ENCODE measurements at places on chromosomes 7 and 10.
A peak's percentile ranks its signal among the peaks of the same experiment; 100 is the strongest.

DNA sequence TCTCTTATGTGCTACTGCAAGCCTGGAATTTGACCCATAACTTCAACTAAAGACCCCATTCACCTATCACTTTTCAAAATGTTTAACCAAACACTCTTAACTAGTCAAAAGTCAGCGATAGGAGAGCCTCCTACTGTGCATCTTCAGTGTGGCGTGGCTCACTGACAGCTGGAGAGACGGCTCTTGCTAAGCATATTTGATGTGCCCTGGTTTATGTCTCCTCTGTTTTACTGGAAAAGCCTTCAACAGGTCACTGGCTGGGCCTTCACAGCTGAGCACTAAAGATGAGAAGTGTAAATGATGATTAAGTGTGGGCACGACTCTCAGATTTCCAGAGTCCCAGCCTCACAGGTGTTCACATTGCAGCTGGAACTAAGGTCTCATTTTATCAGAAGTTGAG, 472.1 kb downstream of the SEMA3D start:
- DNase-seq, result no peak

GRCh38 chr10:114767101-114767985, 54.2 kb upstream of the FHIP2A start:
- DNase-seq, result no peak

GRCh38 chr10:122454603-122455080, at the start of gene ARMS2:
Gene ARMS2, plus strand, starts transcription at chr10:122454653. Its CDS starts 75 bp downstream, at chr10:122454728.
- DNase-seq, result no peak

DNA sequence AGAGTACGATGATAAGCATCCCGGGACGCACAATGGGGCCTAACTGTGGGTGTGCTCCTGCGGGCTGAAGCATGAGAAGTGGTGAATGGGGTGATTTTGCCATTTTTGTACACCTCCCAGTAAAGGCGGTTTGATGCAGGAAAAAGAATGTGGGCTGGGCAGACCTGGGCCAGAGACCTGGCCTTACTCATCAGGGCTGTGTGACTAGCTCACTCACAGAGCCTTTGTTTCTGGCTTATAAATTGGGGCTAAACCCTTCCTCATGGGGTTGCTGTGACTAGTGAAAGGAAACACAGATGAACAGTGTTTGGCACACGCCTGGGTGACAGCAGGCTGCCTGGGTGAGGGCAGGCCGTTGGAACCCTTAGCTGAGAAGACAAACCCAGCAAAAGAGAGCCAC, 18.0 kb downstream of the RRP12 start:
- no peak for DNase-seq

DNA sequence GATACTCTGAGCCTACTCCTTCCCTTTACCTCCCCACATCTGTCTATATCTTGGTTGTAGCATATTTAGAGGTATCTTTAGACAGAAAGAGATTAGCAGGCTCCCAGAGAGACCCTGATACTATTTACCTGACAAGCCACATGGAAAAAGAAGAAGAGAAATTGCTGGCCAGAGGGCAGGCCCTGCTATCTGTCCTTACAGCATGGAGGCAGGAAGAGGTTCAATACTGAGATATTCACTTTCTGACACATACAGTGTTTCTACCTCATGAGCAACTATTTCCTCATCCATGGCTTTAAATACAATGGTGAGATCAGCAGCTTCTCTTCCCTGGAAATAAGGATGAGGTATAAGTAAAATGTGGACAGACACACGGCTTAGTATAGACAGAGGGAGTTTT, 33.9 kb upstream of the TSPAN13 start:
- DNase-seq, result no peak

DNA sequence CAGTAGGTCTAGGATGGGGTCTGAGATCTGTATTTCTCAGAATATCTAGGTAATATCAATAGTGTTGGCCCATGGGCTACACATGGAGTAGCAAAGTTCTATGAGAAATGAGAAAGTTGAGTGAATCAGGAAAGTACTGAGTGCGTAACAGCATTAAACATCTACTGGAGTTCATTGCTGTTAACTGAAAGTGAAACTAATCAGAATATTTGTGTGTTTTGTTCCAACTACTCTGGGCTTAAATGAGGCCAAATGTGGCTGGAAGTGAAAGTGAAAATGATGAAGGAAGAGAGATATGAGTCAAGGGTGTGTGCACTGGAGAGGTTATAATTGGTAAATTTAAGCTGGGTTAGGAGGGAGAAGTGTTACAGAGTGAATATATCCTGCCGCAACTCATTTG, 46.5 kb downstream of the TMEM106B start:
- DNase-seq, result peak; percentile 18

GRCh38 chr10:3419719-3420495, 247.3 kb upstream of the PITRM1 start:
- no peak for DNase-seq

GRCh38 chr10:103990531-103990930, 23.6 kb downstream of the SLK start:
- no peak for DNase-seq

DNA sequence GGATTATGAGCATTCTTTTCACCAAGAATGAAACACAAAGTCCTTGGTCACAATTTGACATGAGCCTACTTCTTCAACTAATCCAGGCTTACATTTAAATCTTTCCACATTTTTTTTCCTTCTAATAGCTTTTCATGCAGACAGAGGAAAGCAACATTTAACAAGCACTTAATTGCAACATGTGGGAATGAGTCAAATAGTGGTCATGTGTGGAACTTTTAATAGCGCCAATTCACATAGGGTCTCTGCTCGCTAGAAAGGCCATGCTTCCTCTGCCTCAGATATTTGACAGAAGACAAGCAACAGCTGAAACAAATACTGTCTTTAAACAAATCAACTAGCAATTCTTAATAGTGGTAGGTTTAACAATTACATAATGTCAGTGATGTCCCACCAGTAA, 285.9 kb upstream of the ETV1 start:
- no peak for DNase-seq

DNA sequence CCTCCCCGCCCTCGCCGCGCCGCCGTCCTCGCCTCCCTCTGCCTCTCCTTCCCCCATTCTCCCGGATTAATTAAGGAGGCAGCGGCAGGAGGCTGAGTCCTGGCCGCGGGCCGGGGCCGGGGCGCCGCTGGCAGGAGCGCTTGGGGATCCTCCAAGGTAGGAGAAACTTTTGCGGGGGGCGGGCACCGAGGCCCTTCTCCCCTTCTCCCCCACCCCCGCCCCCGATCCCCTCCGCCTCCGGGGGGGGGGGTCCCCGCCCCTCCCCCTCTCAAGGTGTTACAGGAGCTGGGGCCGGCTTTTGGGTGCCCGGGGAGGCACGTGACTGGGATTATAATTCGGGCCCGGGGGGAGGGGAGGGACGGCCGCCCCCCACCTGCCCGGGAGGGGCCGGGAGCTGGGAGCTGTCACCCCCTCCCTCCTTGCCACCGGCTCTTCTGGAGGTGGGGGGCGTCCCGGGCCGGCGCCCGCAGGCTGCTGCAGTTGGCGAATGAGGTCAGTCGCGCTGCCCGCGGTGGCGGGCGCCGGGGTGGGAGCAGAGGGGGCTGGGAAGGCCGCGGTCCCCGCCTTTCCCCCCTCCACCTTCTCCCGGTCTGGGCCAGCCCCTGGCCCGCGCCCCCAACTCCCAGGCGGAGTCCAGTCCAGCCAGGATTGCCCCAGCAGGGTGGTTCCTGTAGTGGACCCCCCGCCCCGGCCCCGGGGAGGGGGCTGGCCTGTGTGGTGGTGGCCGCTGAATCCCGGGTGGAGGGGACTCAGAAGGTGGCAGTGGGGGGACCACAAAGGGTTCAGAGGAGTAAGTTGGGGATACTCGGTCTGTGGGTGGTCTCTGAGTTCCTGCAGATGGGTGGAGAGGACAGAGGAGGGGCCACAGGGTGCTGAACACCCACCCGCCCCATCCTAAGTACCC, 567 bp downstream of the GTF2IRD1 start:
- DNase-seq, result no peak

DNA sequence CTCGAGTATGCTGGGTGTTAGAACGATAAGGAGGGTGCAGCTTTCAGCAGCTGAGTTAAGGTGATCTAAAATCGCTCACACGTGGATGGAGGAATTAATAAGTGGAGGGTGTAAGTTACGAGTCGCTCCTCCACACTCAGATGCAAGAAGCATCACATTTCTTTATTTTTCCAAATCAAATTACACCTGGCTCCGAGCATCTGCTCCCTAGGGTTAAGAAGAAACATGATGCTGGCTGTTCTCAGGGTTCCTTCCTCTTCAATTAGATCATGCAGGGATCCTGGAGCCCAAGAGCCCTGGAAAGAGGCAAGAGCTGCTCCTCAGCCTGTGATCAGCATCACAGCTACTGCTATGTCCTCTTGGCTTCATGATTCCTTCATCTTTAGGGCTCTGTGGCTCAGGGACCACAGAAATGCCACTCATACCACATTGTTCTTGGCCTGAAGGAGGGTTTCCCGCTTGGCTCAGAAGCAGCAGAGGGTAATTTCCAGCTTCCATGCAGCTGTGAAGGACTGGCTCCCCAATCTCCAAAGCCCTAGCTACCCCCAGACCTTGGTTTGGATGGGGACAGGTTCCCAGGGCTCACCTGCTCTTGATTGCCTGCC, 235.9 kb upstream of the ZNF32 start:
- no peak for DNase-seq

DNA sequence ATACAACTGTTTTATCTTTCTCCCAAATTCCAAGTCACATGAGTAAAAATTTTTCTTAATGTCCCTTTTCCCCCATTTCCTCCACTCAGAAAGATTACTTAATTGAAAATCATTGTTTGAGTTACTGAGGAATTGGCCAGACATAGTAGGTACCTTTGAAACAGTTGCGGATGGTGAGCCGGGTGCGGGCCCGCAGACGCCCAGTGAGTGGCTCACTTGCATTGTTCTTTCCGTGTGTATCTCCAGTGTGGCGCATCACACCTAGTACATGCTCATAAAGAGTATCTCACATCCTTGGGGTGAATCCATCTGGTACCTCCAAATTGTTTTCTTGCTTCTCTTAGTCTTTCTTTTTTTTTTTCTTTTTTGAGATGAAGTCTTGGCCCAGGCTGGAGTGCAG, 14.3 kb downstream of the TRRAP start:
- DNase-seq, result no peak

- no peak for DNase-seq
Measured at GRCh38 chr7:91344911-91345310, 80.7 kb downstream of the FZD1 start.

- peak; percentile 3 for DNase-seq
Measured at GRCh38 chr10:7027913-7028808, 382.7 kb downstream of the SFMBT2 start.

GRCh38 chr7:141701489-141702046, 398 bp downstream of the DENND11 start:
- DNase-seq, result no peak

GRCh38 chr7:112331492-112331891, 118.8 kb upstream of the IFRD1 start:
- no peak for DNase-seq

DNA sequence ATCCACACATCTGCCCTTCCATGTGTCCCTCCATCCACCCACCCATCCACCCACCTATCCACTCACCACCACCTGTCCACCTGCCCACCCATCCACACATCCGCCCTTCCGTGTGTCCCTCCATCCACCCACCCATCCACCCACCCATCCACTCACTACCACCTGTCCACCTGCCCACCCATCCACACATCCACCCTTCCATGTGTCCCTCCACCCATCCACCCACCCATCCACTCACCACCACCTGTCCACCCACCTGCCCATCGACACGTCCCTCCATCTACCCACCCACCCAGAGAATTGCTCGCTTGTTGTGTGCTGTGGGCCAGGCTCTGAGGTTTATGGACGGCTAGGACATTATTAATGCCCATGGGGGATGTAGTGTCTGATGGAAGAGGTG, 500.2 kb downstream of the DNAJB6 start:
- no peak for DNase-seq

DNA sequence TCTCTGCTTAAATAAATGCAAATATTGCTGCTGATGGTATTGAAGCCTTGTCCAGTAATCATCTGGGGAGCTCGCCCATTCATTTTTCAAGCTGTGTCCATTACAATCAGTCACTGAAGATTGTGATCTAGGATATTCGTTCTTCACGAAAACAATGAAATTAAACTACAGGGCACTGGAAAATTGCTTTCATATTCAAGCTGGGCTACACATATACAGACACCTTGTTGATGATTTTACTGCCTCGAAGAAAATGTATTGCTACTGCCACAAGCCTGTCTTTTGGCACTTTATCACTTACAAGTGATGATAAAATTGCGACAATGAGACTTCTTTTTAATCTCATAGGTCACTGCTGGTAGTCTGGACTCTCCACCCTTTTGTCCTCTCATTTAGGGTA, 100.0 kb upstream of the MINDY3 start:
- no peak for DNase-seq

GRCh38 chr10:67976292-67977245, 92.1 kb downstream of the SIRT1 start:
- no peak for DNase-seq

DNA sequence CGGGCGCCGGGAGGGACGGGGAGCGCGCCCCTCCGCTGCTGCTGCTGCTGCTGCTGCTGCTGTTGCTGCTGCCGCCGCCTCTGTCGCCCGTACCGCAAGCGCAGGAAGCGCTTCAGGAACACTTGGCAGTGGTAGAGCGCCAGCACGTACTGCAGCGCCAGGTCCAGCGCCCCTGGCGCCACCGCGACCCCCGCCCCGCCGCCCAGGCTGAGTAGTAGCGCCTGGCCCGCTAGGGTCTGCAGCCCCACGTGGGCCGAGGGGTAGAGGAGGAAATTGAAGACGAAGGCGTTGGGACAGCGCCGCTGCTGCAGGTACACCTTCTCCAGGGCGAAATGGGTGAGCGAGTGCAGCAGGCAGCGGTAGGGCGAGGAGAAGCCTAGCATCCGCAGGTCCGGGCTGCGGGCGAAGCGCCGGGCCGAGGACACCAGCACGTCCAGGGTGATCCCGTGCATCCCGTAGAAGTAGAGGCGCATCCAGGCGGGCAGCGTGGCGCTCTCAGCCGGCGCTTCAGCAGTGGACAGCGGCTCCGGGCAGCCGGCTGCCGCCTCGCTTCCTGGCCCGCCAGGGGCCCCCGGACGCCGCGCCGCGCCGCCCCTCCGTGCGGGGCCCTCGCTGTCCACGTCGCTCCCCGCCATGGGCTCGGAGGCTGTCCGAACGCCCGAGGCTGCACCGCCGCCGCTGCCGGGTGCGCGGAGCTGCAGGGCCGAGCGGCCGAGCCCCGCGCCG, at the start of gene TMEM229A:
TMEM229A (minus strand) TSS at position 699 of the 726 bp plus-strand sequence; CDS start at position 635, 64 bp downstream.
- no peak for DNase-seq

DNA sequence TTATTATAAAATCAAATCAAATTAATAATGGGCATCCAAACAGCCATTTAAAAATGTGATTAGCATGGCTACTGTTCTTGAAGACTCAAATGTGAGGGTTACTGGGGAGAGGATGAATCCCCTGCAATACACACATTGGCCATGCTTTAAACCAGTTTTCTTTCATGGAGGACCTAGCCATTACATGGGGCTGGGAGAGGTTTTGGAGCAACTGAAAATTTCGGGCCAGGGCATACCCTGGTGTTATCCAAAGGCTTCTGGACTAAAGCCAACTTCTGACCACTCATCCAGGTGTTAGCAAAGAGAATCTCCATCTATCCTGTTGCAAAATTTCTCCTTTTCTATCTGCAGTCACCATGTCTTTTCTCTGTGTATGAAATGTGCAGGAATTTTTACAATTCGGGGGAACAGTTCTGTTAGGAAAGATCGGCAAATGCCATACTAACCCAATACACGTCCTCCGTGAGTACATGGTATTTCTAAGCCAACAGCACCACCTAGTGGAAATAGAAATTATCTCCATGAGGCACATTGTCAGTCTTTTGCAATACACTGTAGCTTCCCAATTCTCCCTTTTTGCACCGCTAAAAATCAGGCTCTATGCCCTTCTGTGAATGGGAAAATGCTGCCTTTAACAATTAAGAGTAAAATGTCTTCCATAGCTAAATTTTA, 47.0 kb upstream of the ZNF107 start:
- DNase-seq, result peak; percentile 45

- DNase-seq, result no peak
Measured at GRCh38 chr7:126689037-126689436, 563.7 kb downstream of the GRM8 start.
